Right lobe of liver (tissue), 6 donors: ENCODE measurements at places on chromosomes 12 and 14. TPM values are rescaled to one million over a fixed set of nuclear protein-coding genes. Genes with fewer than 3 reads are reported as not detected.

DNA sequence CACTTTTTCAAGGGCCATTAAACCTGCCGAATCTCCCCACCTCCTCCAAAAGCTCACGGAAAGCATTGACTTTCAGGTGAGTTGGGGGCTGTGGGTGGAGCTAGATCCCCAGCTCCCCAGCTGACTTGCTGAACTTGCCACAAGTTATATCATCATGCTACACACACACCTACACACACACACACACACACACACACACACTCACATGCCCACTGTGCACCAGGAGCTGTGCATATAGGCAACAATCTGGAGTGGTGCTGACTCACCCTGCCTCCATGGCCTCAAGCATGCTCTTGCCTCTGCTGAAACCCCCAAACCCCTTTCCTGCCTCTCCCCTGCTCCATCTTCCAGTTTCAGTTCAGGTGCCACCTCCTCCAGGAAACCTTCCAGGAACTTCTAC, 26.1 kb downstream of the SERPINA3 start:
- H3K4me1 ChIP-seq, result peaks cover 32% of the 10 kb centered on the region
- H3K36me3 ChIP-seq, result no peaks in the 10 kb centered on the region
- no peak overlapping the region for H3K4me3 ChIP-seq
- H3K27me3 ChIP-seq, result no peaks in the 10 kb centered on the region

DNA sequence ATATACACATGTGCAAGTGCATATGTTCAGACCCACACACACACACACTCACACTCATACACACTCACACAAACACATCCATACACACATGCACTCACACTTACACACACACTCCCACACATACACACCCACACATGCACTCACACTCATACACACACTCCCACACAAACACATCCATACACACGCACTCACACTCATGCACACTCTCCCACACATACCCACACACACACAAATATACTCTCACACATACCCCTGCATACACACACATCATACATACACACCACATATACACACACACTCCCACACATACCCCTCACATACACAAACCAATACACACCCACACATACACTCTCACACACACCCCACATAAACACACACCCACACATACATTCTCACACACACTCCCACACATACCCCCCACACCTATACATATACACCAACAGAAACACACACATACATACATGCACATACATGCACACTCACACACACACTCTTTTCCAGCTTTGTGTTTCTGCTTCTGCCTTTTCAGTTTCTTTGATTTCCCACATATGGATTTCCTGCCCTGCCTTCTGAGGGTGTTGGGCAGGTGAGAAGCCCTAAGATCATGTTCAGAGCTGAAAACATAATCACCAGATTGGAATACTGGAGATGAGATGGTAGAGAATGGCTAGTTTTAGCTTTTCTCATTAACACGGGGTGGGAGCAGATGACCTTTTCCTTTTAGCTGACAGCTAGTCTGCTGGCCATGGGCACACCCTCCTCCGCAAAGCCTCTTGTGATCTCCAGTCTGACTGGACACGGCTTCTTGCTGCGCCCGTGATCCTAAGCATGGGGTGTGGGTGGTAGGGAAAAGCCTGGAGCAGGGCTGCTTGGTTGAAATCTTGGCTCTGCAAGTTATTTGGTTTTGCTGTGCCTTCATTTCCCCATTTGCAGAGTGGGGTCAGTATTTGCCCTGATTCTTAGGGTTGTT, 214.0 kb downstream of the CHST11 start:
- no peaks in the 10 kb centered on the region for H3K36me3 ChIP-seq
- no peaks in the 10 kb centered on the region for H3K27me3 ChIP-seq
- H3K4me1 ChIP-seq, result peaks cover 45% of the 10 kb centered on the region
- H3K4me3 ChIP-seq, result no peak overlapping the region
- H3K27ac ChIP-seq, result no peak overlapping the region

ARHGAP9 gene
- total RNA-seq, result 6.3 TPM

DNA sequence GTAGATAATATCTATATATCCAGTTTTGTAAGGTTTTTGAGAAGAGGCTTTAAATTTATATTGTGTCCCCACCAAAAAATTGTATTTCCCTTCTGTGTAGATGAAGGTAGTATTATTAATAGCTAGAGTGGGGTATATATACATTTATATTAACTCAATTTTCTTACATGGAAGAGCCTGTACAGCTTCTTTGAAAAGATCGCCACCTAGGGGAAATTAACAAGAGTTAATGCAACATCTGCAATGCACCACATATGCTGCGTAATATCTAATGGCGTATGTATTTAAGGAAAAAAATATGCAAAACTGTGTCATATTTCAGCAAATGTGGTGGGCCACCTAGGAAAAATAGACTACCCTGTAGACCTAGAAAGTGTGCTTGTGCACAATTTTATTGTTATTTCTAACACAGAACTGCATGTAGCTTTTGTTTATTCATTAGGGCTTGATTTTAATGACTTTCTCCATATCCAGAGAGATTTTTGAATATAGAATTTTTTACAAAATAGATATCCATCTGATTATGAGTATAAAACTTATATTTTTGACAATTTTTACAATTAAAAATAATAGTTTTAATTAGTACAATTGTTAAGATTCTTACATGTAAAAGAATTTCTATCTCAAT, 14.0 kb downstream of the CCER1 start:
- no peaks in the 10 kb centered on the region for H3K27me3 ChIP-seq
- DNase-seq, result no peak
- H3K36me3 ChIP-seq, result no peaks in the 10 kb centered on the region
- no peak overlapping the region for H3K27ac ChIP-seq
- no peak overlapping the region for H3K4me3 ChIP-seq
- H3K4me1 ChIP-seq, result no peaks in the 10 kb centered on the region
